ENCODE measurements at places on chromosomes 13 and 19.

- no peak for DNase-seq
Observed at GRCh38 chr13:44272692-44273091, 100.9 kb upstream of the SERP2 start.

- no peak for DNase-seq
Observed at GRCh38 chr13:33179463-33179862, 106.1 kb downstream of the STARD13 start.

DNA sequence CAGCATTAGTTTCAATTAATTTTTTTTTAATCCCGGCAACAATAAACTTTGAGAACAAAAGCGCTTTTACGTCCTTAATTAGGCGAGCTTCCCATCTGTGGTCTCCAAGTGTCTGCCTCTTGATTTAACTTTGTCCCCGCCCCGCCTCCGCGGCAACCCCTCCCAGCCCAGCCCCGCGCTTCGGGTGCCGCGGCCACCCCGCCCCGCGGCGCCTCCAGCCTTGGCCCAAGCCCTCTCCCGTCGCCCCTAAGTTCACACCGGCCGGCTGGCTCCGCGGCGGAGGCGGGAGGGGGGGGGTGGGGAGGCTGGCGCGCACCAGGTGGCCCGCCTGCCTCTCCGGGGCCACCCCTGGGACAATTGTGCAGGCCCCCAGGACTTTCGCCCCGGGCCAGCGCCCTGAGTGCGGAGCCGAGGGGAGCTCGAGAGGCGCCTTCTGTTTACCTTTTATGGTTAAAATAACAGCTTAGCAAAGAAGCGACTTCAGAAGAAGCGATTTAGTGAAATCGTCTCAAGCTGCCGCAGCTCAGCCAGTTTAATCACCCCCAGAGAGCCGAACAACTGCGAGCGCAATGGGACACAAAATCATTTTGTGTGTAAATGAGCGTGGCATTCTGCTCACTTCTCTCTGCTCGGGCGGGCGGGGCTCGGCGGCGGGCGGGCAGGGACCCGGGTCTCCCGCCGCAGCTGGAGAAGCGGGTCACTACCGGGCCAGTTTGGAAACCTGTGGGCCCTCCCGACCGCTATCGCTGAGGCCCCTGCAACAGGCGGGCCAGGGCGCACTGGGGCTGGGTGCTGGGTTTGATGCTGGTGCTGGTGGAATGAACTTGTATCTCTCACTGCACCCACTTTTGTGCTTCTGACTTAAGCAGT lies 1.4 kb downstream of the KCTD15 start:
- no peak for DNase-seq

- no peak for DNase-seq
Observed at GRCh38 chr13:95185311-95185710, 115.9 kb downstream of the ABCC4 start.

DNA sequence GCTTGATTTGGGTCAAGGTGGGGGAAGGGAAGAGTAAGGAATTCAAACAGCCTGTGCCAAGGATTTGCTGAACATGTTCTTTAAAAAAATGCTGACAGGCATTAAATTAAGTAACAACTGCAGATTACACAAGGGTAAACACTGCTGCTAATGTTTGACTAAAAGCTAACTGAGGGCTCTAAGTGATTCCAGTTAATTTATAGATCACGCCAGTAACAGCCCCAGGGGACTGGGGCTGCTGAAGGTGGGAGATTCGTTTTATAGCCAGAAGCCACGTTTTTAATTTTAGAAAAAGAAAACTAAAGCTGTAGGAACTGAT lies 321.7 kb downstream of the DLEU7 start:
- no peak for DNase-seq

DNA sequence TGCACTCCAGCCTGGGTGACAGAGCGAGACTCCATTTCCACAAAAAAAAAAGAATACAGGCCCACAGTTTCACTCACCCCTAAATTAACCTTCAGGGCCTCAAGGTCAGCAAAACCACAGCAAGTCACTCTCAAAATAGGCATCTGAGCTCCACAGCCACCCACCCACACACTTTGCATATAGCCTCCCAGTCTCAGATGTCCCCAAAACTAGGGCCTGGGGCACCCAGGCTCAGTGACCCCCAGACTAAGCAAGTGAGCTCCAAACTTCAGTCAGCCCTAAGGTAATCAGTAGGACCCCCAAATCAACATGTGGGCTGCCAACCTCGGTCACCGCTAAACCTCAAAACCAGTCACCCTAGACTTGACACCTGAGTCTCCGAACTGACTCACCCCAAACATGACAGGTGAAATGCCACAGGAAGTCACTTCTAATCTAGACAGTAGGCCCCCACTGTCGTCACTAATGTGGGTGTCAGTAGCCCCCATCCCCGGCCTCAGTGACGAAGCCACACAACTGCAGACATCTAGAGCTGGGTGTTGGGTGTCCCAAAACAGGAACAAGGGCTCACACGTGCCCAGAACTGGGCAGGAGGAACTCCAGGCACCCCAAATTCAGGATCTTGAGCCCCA lies 13.9 kb downstream of the RABAC1 start:
- DNase-seq: peak; percentile 73

DNA sequence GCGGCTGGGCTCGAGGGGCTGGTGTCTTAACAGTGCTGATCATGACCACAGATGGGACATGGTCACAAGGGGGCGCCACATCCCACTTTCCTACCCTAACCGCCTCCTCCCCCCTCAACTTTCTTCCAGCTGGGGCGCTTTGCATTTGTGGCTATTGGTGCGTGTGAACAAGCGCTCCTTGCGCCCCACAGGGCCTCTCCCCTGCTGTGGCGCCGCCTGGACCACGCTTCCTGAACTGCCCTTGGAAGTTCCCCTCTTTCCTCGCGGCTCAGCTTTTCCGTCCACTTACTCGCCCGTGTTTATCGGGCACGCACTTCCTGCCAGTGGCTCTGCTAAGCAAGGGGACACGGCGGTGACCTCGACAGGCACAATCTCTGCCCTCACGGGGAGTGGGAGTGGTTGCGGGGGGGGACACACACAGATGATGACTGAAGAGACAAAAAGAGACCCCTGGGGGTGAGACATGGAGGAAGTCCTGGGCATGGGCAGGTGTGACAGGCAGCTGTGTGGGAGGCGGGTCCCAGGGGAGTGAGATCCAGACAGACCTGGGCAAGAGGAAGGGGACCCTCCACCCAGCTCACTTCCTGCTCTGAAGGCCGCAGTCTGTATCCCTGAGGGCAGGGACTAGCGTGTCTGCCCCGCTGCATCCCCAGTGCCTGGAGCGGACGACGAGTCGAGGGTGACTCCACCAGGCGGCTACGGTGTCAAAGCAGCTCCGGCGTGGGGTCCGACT lies 40.3 kb downstream of the ZNF787 start:
- peak; percentile 52 for DNase-seq

All from stimulated activated CD8-positive, alpha-beta memory T cell treated with anti-CD3 and anti-CD28 coated beads, Interleukin-7, amount 100 ng/mL, for 1 hour (primary cell).